ENCODE measurements at places on chromosomes 1 and 21. TPM values are rescaled to one million over a fixed set of nuclear protein-coding genes. Genes with fewer than 3 reads are reported as not detected.

Gene KRTAP12-1
- total RNA-seq = not detected

Gene C4BPA
- total RNA-seq = not detected

Gene FAM72B
- total RNA-seq = 1.0 TPM

Gene MSH4
- 2.3 TPM for total RNA-seq

Gene BEST4
- not detected for total RNA-seq

Gene HPDL
- 0.36 TPM for total RNA-seq

Gene ZFP69
- total RNA-seq = 2.3 TPM

Gene IGSF3
- 9.1 TPM for total RNA-seq

Gene POU2F1
- 32.9 TPM for total RNA-seq

Gene NDUFV3
- total RNA-seq = 34.7 TPM

Gene ADAMTS5
- total RNA-seq = 1.0 TPM

Gene FNDC5
- 34.9 TPM for total RNA-seq

Gene SELENBP1
- 57.8 TPM for total RNA-seq

Gene PCBP3
- 15.7 TPM for total RNA-seq

Gene EXTL1
- total RNA-seq = 37.5 TPM

Gene TRIM17
- total RNA-seq = 23.2 TPM

Gene CNIH3
- 20.4 TPM for total RNA-seq

Gene CLCN6
- total RNA-seq = 63.0 TPM

Gene ZNF683
- total RNA-seq = not detected

Gene SPRR3
- total RNA-seq = not detected

Data from dorsolateral prefrontal cortex (tissue), 122 donors.